ENCODE measurements at places on chromosomes 5 and 9. TPM values are rescaled to one million over a fixed set of nuclear protein-coding genes. Genes with fewer than 3 reads are reported as not detected.

GRCh38 chr9:99437145-99437544, 215.1 kb downstream of the SEC61B start:
- no peak for ATAC-seq

GRCh38 chr9:127537792-127538191, 74.3 kb upstream of the STXBP1 start:
- no peak for ATAC-seq

DNA sequence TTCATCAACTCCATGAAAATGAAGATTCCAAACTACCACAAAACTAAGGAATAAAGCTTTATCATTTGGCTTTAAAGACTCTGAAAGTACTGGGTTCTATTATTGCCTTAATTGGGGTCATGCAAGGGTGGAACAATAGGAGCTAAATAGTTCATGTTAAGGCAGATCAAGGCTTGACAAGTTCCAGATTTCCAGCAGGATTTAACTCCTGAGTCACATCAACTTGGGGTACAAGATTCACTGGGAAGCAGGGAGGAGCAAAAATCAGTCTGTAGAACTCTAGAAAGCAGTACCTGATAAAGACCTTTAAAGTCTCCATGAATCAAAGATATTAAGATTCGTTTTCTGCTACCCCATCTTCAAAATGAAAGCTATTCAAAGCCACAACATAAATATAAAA, 41.9 kb upstream of the GLRX start:
- no peak for ATAC-seq

DNA sequence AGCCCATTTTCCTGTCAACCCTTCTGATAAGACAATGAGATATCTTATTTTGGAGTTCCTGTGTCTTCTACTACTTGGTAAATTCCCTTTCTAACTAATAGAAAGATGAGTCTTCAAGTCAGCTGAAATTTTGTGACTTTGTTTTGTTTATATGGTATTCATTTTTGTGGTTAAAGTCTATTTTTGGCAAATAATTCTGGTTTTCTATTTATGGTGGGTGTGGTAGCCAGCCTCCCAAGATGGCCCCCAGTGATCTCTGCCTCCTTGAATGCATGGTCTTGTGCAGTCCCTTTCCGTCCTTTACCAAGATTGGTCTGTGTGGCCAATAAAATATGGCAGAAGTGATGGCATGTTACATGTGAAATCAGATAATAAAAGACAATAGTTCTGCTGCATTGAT, 91.5 kb downstream of the NR3C1 start:
- ATAC-seq: no peak

The F2RL2 gene
- 0.20 TPM for total RNA-seq

The PTGR1 gene
- 101 TPM for total RNA-seq

The FYB1 gene
- 64.7 TPM for total RNA-seq
